Stimulated activated CD4-positive, alpha-beta T cell treated with anti-CD3 and anti-CD28 coated beads, Interleukin-1b, Interleukin-23, amount 100 ng/mL, for 1 hour (primary cell): ENCODE measurements at places on chromosomes 16 and 17.

DNA sequence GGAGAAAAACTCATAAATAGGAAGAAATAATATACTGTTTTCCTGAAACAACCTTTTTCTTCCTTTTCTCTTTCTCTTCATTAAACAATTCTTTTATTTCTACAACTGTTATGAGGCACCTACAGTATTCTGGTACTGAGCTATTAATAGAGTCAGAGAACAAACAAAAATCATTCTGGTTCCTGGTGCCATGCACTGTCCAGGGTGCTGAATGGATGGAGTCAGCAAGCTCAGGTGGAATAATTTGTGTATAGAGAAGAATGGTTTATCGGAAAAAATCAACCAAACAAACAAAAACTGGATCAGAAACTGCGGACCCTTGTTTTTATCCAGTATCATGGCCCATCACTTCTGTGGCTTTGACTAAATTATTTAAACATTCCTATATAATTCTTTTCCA lies 430.3 kb upstream of the GOT2 start:
- DNase-seq = no peak

- DNase-seq = no peak
Observed at GRCh38 chr16:59697236-59697635, 963.1 kb upstream of the GOT2 start.

DNA sequence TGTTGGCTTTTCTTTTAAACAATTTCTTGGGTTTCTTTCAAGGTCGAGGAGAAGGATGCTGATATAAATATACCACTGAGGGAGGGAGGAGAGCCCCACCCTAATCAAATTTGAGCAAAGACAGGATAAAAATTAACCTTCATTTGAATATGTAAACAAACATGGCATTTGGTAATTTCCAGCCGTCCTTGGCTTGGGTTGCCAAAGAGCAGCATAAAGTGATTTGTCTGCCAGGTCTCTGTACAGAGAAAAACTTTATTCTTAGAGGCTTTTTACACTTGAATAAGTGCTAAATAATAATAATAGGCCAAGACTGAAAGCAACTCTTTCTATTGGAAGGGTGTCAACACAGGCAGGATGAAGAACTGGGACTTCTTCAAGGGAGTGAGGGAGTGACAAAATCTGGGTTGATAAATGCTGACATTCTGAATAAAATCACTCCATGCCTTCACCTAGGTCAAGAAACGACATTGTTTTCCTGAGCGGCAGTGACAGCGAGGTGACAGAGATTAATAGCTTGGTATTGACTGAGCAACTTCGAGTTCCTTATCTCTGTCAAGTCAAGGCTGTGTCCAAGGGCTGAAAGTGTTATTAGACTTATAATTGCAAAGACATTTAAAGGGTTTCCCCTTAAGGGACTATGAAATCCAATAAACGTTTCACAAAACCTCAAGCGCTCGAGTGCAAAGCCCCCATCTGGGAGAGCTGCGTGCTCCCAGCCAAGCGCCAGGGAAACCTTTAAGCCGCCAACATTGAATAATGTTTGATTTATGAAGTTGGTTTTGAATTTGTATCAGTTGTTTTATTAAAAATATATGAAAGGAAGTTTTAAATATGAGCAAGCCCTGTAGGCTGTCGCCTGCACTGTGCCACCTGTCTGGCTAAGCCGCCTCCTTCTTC lies 269.5 kb upstream of the N4BP1 start:
- no peak for DNase-seq

DNA sequence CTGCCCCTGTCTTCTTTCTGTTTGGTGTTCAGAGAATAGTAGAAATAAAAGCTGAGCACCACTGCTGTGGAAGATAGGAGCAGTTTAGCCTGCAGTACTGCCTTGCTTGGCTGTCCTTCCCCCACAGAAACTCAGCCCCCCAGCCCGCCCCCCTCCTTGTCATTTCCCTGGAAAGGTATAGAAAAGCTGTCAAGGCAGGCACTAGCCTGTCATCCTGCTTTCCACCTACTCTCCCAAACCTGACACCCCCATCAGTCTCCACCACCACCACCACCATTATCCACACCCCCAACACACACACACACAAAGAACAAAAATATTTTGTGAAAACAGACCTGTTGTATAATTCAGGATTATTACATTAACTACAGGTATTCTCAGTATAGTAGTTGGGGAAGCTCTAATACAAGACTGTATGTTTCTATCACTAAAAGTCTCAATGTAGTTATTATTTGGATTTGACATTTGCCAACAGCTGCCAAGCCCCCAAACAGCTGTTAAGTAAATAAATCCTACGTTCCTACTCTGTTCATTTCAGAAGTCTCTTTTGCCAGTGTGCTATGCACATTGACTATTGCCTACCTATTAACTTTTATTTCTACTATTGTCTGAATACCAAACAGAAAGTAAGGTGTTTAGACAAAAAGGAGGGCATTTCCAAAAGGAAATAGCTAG lies 128.8 kb downstream of the CYB561 start:
- no peak for DNase-seq

DNA sequence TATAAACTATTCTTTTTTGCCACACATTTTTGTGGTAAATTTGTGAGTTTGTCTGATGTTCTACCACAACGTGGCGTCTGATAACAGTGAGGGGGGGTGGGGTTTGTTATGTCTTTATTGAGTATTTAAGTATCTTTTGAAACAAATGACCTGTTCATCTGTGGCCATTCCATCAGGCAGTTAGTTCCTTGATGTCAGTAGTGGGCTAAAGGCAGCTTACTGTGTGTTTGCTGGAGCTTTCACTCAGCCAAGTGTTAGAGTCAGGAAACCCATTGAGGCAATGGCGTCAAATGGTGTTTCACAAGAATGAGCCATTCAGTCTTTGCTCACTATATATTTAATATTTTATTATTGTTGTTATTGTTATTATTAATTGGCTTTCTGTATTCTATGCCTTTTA lies 28.0 kb downstream of the NQO1 start:
- no peak for DNase-seq

DNA sequence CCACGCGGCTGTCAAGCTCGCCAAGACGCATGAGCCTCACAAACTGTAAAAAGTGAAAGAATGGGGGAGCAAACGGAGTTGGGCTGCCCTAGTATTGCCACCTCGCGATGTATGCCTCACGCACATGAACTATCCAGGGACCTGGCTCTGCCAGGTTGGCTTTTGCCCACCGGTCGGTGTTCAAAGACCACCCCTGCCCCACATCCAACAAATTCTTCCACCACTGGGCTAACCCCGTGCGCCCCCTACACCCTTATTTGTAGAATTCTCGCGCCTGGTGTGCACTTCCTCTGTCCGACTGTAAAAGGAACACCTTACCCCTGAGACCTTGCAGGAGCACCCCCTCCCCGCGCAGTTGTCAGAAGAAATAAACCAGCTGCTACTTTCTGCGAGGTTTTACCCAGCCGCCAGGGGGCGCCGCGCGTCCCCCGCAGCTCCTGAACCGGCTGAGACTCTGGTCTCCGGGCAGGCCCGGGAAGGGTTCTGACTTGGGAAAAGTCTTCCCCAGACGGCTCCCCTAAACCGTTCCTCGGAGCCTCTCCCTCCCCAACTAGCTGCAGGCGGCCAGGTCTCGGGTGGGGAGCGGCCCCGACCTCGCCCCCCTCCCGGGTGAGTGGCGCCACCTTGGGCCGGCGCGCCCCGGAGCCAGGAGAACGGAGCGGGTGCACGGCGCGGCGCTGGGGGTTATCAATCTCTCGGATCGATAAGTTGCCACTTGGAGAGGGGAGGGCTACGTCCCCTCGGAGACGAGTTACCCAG lies 1.7 kb upstream of the ZNF423 start:
- DNase-seq = no peak

- DNase-seq = no peak
Observed at GRCh38 chr17:51873302-51873701, 285.2 kb downstream of the CA10 start.

DNA sequence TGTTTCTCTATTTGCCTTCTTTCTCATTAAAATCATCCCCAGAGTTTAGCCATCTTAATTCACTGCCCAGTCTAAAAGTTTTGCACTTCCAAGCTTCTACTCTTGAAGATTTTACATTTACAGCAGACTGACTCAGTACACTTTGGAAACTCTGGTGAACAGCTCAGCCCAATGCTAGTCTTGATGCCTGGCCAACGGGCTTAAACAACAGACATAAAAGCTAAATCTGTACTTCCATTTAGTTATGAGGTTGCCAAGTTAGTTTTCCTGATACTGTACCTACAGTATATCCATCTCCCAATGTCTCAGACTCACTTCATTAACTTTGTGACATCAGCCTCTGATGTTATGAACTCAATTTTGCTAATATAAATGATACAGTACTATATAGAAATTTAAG lies 891.8 kb upstream of the SOX9 start:
- DNase-seq = no peak

GRCh38 chr17:75645501-75645888 lies 12.3 kb downstream of the SMIM5 start:
- DNase-seq = no peak

DNA sequence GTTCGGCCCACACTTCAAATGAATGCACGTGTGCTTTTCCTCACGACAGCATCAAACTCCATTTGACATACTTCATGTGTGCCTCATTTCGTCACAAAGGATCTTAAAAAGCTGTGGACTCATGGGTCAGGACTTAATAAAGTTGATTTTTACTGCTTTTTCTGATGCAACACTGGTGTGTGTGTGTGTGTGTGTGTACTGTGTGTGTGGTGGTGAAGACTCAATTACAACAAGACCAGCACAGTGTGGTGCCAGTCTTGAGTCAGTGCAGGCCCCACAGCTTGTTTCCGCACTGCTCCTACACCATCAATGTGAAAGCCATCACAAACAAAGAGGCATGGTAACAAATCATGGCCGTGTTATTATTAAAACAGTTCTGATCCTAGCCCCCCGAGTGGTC lies 17.7 kb downstream of the CDIP1 start:
- no peak for DNase-seq

- DNase-seq = no peak
Observed at GRCh38 chr16:66127459-66128370, 238.8 kb upstream of the CDH5 start.

DNA sequence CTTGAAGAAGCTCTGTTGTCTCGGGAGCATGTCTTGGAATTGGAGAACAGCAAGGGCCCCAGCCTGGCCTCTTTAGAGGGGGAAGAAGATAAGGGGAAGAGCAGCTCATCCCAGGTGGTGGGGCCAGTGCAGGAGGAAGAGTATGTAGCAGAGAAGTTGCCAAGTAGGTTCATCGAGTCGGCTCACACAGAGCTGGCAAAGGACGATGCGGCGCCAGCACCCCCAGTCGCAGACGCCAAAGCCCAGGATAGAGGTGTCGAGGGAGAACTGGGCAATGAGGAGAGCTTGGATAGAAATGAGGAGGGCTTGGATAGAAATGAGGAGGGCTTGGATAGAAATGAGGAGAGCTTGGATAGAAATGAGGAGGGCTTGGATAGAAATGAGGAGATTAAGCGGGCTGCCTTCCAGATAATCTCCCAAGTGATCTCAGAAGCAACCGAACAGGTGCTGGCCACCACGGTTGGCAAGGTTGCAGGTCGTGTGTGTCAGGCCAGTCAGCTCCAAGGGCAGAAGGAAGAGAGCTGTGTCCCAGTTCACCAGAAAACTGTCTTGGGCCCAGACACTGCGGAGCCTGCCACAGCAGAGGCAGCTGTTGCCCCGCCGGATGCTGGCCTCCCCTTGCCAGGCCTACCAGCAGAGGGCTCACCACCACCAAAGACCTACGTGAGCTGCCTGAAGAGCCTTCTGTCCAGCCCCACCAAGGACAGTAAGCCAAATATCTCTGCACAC lies 21.2 kb downstream of the AKAP1 start:
- no peak for DNase-seq

DNA sequence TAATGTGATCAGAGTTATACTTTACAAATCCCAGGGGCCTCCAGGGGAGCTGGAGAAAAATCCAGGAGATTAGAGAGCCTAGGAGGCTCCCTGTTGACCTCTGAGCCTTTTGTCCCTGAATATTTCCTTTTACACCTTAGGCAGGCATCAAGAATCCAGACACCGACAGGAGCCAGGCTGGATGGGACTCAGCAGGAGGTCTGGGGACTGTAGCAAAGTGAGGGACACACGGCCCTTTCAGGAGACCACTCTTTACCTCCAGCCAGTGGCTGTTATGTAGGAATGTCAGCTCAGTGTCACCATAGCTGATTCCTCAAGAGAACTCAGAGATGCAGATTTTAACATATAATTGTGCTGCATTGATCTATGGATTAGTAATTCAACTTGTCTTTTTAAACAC lies 198.4 kb downstream of the SHISA9 start:
- DNase-seq = no peak

- no peak for DNase-seq
Observed at GRCh38 chr17:41864498-41864835, 756 bp downstream of the KLHL11 start.

GRCh38 chr16:49855280-49855821 lies 561 bp downstream of the ZNF423 start:
- no peak for DNase-seq

DNA sequence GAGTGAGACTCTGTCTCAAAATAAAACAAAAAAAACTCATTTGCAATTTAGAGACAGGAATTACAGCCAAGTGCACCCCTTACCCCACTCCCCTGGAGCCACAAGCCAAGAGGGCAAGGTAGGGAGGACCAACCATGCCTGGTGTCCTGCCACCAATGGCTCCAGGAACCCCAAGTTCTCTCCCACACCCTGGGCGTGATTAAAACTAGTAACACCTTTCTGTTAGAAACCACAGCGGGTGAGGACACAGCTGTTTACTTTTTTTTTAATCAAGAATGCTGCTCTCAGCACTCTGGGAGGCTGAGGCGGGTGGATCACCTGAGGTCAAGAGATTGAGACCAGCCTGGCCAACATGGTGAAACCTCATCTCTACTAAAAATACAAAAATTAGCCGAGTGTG lies 38.1 kb downstream of the ANKRD11 start:
- DNase-seq = no peak

DNA sequence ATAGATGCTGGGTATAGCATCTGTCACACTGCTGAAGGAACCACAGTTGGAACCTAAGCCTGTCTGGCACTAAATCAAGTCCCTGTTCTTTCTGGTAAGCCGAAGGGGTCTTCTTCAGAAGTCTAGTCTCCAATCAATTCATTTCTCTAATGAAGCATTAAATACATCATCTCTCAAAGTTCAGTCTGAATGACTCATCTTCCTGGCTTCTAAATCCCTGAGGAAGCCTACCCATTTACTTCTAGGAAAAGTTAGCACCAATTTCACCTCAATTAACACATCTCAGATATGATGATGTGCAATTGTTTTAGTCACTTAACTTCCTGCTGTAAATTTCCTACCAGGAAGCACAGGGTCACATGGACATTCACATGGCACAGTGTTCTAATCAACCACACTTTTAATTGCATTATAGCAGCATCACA lies 49.9 kb downstream of the TEX14 start:
- DNase-seq = no peak

DNA sequence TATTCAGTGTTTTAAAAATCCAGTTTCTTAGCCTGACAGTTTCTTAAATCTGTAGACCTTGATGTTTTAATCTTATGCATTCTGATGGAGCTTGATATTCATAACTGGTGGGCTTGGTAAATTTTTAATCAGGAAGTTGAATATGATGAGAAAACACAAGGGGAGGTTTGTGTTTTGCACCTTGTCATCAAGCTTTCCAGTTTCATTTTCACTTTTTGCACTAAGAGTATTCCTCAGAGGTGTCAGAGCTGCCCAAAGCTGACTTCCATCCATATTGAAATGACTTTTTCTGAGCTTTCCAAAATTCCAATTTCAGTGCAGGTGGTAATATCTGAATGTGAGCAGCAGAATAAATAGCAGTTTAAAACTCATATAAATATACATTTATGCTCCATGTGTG lies 555.0 kb upstream of the RBFOX1 start:
- no peak for DNase-seq
